ENCODE measurements at places on chromosomes 11 and 22. TPM values are rescaled to one million over a fixed set of nuclear protein-coding genes. Genes with fewer than 3 reads are reported as not detected.

Gene ARFIP2
- total RNA-seq = 38.8 TPM

DNA sequence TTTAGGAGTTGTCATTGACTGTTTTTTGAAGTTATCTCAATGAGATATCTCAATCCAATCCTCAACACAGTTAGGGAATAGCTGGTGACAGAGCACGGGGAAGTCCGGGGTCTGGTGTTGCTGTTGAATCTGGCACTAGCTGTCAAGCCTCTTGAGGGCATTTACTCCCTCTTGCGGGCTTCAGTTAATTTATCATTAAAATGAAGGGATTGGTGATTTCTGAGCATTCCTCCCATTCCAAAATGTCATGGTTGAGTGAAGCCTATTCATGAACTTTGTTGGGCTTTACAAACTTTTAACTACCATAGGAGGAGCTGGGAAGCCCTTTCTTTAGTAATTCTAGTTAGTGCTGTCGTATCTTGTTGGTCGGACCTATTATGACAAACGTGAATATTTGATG, 40.2 kb downstream of the UVRAG start:
- DNase-seq = no peak

DNA sequence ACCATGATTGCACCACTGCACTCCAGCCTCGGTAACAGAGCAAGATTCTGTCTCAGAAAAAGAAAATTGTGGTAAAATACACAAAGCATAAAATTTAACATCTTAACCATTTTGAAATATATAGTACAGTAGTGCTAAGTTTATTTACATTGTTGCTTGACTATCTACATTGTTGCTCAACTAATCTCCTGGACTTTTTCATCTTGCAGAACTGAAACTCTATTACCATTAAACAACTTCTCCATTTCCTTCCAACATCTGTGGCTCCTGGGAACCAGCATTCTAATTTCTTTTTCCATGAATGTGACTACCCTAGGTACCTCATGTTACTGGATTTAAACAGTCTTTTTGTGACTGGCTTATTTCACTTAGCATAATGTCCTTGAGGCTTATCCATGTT, 13.5 kb upstream of the VWA5A start:
- no peak for DNase-seq

GRCh38 chr11:123054301-123055065, 7.5 kb downstream of the HSPA8 start:
- no peak for DNase-seq

GRCh38 chr22:16777284-16777924, 47.8 kb downstream of the XKR3 start:
- DNase-seq = no peak

GRCh38 chr22:23097412-23098229, 27.3 kb downstream of the GNAZ start:
- no peak for DNase-seq

Gene OR5A1
- not detected for total RNA-seq
